ENCODE measurements at places on chromosomes 16 and 17.

GRCh38 chr16:48617711-48618148 is 7.8 kb upstream of the N4BP1 start:
- DNase-seq, result no peak

DNA sequence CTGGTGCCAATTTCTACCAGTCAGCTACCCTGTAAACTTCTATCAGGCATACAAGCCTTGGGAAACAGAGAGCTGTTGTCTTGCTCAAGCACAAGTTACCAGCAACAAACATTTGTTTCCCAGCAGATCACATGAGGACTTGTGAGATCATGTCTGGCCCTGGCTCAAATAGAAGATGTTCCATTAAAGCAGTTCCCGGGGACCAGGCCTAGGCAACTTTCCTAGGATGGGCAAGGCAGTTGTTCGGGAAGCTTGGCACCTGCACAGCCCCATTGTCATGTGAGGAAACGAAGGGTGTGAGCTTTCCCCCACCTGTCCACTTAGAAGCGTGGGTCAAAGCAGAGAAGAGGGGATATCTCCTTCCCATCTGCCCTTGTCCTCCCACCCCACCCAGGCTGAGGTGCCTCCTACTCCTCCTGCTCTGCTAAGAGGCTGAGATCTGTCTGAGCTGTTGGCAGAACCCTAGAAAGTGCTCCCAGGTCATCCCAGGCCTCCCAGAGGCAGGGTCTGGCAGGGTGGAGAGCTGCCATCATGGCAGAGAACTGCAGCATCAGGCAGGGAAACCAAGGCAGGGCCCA is 11.2 kb upstream of the SLC47A2 start:
- peak; percentile 99 for DNase-seq

GRCh38 chr16:70252355-70252988 is 732 bp upstream of the EXOSC6 start:
- no peak for DNase-seq

- no peak for DNase-seq
These were observed 231.0 kb downstream of the C16orf78 start for GRCh38 chr16:49604602-49605001.

DNA sequence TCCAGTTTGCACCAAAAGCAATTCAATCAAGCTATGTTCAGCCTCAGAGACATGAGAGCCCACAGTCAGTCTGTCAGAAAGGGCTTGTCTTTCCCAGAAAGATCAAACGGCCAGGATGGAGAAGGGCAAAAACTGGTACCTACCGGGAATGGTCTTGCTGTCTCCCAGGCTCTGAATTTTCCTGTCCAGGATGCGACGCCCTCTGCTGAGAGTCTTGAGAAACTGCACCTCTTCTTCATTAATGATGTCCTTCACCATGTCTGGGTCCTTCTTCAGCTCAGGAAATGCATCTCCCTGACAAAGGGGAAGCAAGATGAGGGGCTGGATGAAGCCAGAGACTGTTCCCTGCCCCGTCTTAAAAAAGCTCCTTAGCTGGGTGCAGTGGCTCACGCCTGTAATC is 15.8 kb upstream of the EXOSC6 start:
- peak; percentile 40 for DNase-seq

DNA sequence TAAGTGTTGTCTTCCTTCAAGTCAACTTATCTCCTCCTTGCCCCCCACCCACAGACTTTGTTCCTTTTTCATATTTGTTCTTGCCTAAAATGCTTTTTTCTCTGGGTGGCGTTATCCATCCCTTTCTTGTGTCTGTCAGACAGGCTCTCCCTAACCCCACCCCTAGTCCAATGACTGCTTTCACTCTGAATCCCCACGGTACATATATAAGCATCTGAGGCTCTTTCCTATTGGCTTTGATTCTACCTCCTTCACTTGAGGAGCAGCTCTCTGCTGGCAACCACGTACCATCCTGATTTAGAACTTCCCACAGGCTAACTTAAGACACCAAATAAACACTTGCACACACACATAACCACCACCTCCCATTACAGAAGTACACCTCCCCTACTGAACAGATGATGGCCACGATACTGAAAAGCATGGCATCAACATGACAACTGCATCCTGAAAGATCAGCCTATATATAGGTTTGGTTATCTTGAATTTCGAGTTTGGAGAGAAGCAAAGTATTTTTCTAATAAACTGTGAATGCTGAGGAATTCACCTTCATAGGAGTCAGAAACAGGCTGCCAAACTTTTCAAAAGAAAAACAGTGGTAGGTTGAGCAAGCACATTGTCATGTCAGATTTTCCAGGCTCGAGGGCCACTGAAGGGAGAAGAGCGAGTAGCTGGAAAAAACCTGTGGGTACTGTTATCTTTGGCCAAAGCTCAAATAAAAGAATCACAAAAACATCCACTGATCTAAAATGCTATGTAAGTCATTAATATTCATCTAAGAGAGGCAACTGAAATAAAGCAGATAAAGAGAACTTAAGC is 24.3 kb downstream of the STAT3 start:
- no peak for DNase-seq

DNA sequence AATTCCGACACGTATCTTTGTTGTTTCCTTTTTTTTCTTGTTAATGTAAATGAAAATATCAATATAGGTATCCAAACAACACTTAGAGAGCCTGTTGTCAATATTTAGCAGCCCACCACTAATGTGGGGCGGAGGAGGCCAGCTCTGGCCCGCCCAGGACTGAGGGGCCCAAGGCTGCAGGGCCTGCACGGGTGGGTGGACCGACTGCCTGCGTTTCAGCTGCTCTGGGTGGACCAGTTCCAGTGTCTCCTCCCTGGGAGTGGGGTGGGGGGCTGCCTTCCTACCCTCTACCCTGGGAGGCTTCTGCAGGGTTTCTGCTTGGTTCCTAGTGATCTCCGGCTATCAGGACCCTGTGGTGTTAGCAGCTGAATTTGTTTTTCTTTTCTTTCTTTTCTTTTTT is 15.9 kb upstream of the ADGRG1 start:
- no peak for DNase-seq

DNA sequence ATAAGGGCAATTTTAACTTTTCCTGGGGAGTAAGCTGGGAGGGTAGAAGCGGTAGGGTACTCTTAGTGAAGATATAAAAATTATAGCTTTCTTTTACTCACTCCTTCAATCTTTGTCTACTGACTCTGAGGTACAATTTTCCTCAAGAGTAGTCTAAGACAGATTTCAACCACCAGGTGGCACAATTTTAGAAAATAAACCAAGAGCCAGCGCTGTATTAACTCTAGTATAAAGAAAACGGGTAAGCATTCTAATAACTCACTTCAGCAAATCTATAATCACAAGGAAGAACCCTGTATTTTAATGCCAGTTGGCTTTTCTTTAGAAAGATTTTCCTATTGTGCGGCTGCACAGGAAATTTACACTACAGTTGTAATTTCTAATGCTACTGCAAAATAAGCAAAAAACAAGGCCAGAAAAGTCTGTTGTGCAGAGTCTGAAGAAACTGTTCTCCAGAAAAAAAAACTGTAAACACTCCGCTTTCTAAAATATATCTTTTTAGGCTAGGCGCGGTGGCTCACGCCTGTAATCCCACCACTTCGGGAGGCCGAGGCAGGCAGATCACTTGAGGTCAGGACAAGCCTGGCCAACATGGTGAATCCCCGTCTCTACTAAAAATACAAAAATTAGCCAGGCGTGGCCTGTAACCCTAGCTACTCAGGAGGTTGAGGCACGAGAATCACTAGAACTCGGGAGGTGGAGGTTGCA is 1.9 kb downstream of the CMC2 start:
- peak; percentile 91 for DNase-seq

DNA sequence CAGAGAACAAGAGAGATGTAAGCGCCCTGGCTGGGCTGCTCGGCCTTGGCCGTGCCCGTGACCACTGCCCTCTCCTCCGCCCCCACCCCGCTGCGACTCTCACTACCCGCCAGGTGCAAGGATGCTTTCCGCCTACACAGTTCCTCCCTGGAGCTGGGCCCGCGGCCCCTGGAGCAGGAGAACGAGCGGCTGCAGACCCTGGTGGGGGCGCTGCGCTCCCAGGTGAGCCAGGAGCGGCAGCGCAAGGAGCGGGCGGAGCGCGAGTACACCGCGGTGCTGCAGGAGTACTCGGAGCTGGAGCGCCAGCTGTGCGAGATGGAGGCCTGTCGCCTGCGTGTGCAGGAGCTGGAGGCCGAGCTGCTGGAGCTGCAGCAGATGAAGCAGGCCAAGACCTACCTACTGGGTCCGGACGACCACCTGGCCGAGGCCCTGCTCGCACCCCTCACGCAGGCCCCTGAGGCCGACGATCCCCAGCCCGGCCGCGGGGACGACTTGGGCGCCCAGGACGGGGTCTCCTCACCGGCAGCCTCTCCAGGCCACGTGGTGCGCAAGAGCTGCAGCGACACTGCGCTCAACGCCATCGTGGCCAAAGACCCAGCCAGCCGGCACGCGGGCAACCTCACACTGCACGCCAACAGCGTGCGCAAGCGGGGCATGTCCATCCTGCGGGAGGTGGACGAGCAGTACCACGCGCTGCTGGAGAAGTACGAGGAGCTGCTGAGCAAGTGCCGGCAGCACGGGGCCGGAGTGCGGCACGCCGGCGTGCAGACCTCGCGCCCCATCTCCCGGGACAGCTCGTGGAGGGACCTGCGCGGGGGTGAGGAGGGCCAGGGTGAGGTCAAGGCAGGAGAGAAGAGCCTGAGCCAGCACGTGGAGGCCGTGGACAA is 9.2 kb upstream of the MRPL58 start:
- no peak for DNase-seq

- no peak for DNase-seq
These were observed 42.9 kb upstream of the NUDT7 start for GRCh38 chr16:77679391-77679790.

GRCh38 chr16:30997725-30998711 is 12.4 kb downstream of the STX1B start:
- no peak for DNase-seq

DNA sequence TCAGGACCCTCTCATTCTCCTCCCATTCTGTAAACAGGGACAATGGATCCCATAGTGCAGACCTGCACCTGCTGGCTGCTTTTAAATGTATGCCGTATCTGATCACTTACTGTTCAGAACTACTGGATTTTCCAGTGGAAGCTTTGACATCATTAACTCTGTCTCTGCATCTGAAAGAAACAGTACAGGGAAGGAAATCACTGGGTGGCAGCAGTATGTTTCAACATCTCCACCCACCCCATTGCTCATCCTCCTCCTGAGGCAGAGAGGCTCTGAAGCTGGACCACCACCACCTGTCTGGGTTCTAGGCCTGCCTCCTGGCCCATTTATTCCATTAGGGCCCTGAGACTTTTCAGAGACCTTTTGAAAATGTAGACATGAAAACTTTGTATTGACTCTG is 2.6 kb downstream of the CCL15 start:
- DNase-seq, result no peak

DNA sequence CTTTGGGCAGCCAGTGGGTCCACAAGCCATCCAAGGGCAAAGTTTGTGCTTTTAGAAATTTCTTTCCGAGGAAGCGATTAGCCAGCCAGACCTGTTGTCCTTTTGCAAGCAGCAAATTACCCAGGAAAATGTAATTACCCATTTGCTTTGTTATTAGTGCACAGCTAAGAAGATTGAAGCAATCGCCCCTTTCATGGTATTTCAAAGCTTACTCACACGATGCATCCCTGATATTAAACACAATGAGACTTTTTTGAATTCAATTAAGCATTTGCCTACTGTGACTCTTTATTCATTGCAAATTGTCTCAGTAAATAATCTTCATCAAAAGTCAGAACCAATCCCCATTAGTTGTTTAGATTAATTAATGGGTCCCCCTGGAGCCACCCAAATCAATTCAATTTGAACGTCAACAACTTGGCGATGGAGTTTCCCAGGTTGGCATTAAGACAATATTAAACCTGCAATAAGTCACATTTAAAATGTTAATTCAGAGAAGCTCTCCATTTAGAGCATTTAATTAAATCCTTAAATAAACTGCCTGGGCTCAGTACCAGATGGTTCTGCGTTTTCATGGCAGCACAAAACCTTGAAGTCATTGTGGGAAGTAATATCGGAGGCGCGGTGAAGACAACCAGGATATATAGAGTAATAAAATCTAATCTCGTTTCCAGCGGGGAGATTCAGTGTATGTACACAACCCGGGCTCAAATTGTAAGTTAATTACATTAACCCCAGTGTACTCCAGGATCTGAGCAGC is 366.2 kb upstream of the TNRC6C start:
- no peak for DNase-seq

- no peak for DNase-seq
These were observed 111.7 kb downstream of the ABCA8 start for GRCh38 chr17:68843522-68843921.

GRCh38 chr17:57527221-57528057 is 217.7 kb downstream of the CCDC182 start:
- DNase-seq, result no peak

GRCh38 chr16:79613009-79613408 is 12.5 kb upstream of the MAF start:
- DNase-seq, result no peak

- DNase-seq, result no peak
These were observed 6.4 kb upstream of the PRR14 start for GRCh38 chr16:30644334-30644830.

All from pons (tissue), 1 donor.